ENCODE measurements at places on chromosomes 16 and 17. TPM values are rescaled to one million over a fixed set of nuclear protein-coding genes. Genes with fewer than 3 reads are reported as not detected.

DNA sequence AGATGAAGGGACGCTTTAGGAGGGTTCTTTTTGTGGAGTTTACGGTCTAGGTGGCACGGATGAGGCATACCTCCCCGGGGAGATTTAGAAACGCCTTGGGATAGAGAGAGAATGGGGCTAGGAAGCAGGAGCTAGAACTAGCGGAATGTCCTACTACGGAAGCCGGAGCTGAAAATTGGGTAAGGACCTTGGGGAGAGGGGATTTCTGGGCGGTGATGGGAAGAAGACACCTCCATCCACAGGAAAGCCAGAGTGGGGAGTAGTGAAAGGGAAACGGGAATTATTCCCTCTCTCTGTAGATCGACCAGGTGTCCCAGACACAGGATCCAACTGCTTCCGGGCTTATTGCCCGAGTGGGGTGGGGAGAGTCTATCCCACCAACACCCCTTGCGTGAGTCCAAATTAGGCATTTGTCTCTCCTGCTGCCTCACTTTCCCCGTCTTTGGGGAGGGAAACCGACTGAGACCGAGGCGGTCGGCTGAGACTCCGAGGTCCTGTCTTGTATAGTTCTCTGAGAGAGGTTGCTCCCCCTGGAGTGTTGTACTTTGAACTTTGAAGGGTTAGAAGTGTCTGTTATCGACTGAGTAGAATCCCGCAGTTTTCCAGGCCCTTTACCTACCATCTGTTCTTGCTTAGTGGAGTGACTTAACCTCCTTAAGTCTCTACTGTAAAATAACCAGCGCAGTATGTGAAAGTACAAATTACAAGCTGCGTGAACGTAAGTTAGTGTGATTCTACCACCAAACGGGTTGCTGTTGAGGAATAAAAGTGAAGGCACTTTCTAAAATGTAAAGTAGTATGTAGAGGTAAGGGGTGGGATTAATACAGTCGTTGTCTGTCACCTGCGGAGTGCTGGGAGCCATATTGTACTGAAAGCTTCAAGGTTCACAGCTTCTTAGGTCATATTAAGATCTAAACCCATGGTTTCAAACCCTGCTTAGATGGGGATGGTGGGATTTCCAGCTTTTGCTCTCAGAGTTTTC, 1.0 kb downstream of the RSPRY1 start:
- peak; percentile 30 for DNase-seq

GRCh38 chr17:77826132-77826873, 132.2 kb upstream of the TNRC6C start:
- DNase-seq = no peak

The SLC52A1 gene
- not detected for total RNA-seq

DNA sequence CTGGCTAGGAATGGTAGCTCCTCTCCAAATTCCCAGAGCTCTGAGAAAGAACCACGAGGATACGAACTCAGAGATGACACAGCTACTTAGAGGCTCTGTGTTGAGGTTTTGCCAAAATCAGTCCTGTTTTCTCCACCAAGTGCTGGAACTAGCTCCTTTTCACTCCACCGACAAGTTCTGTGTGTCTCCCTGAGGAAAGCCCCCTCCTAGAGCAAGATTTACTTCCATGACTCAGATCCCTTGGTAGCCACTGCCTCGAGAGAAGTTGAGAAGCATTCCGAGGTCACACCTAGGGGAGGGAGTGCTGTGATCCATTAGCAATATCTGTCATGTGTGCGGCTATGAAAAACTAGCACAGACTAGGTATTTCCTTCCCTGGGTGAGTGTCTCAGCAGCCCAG, 30.6 kb downstream of the IL21R start:
- peak; percentile 73 for DNase-seq

DNA sequence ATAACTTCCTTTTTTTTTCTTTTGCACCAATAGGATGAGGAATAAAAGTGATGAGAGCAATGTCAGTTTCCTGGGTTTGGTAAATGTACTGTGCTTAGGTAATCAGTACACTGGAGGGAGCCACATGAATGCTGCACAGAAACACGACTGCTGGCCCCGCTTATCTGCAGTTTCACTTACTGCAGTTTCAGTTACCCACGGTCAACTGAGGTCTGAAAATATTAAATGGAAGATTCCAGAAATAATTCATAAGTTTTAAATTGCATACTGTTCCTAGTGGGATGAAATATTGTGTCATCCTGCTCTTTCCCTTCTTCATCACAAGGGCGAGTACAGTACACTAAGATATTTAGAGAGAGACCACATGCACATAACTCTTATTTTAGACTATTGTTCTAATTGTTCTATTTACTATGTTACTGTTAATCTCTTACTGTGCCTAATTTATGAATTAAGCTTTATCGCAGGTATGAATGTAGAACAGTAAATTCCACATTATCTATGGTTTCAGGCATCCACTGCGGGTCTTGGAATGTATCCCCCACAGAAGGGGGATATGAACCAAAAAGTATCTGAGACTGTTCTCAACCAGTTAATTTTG, 6.4 kb upstream of the LGALS3BP start:
- peak; percentile 56 for DNase-seq

- DNase-seq = no peak
Observed at GRCh38 chr16:30439720-30440348, 5.8 kb downstream of the SEPHS2 start.

The TTC19 gene
- 17.7 TPM for total RNA-seq

The RND2 gene
- not detected for total RNA-seq

The NRN1L gene
- not detected for total RNA-seq

The SLC25A11 gene
- total RNA-seq = 71.5 TPM

DNA sequence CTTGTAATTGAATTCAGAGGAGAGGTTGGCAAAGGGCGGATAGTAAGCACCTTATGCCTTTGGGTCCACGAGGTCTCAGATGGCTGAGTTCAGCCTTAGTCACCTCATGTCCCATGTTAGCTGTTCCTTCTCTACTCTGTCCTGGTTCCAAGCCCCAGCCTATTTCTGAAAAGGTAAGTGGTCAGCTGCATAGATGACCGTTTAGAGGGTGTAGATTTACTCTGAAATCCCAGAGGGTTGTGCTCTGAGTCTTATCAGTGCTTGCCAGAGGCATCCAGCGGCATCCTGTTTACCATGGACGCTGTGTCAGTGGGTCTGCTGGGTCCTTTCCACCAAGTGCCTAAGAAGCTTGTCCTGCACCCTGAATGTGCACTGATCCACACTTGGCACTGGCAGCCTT, 1.9 kb downstream of the ZNF778 start:
- DNase-seq = no peak

DNA sequence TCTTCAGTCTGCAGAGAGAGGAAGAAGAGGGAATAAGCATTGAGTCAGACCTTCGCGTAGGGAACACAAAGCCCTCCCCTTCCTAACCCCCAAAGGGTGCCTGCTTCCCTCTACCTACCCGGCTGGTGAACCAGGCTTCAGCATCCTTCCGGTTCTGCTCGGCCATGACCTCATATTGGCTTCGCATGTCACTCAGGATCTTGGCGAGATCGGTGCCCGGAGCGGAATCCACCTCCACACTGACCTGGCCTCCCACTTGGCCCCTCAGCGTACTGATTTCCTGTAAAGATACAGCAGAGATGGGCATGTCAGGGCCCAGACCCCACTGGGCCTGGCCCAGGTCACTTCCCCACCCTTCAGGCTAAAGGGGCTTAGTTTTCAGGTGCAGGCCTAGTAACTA, 3.8 kb downstream of the KRT19 start:
- no peak for DNase-seq

The KRTAP4-3 gene
- total RNA-seq = not detected

GRCh38 chr17:77662833-77663232, 295.7 kb upstream of the TNRC6C start:
- DNase-seq = no peak

The CRHR1 gene
- not detected for total RNA-seq

The TP53TG3B gene
- 1.4 TPM for total RNA-seq

- no peak for DNase-seq
Observed at GRCh38 chr16:86562356-86562755, 4.3 kb upstream of the FOXC2 start.

The MT1E gene
- 604 TPM for total RNA-seq

The DPEP3 gene
- total RNA-seq = not detected

DNA sequence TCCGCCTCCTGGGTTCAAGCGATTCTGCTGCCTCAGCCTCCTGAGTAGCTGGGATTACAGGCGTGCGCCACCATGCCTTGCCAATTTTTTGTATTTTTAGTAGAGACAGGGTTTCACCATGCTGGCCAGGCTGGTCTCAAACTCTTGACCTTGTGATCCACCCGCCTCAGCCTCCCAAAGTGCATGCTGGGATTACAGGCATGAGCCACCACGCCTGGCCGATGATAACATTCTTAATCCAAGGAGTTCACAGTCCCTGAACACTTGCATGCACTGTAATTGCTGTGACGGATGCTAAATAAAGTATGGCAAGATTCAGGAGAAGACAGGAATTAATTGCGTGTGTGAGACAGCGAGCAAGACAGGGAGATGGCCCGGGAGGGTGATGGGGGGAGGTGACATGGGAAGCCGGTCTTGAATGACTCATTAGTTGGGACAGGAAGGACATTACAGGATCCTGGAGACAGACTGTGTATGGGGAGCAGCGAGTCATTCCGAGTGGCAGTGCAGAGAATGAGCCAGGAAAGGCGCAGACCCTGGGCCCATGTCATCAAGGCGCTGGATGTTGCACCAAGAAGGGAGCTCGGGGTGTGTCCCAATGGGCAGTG, 6.7 kb downstream of the ABCA3 start:
- DNase-seq = peak; percentile 69

- DNase-seq = no peak
Observed at GRCh38 chr17:8315764-8316217, 5.8 kb downstream of the ARHGEF15 start.

DNA sequence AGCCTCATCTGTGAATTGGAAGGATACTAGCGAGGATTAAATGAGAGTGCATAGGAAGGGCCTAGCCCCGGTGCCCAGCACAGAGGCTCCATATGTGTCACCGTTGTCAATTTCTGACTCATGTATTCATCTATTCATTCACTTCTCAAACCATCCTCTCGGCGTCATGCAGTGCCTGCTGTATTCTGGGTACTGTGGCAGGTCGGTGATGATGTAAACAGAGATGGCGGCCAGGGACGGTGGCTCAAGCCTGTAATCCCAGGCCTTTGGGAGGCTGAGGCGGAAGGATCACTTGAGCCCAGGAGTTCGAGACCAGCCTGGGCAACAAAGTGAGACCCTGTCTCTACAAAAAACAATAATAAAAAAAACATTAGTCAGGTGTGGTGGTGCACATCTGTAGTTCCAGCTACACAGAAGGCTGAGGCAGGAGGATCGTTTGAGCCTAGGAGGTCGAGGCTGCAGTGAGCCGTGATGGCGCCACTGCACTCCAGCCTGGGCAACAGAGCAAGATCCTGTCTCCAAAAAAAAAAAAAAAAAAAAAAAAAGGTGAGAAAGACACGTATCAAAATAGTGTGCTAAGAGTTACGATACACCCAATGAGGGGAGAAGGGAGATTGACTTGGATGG, 4.3 kb upstream of the PPP1R1B start:
- DNase-seq = peak; percentile 54

GRCh38 chr17:18262111-18262510, 1.6 kb downstream of the MIEF2 start:
- no peak for DNase-seq

GRCh38 chr16:66328282-66328681, 38.2 kb upstream of the CDH5 start:
- no peak for DNase-seq

The MYH8 gene
- total RNA-seq = not detected

- DNase-seq = peak; percentile 97
Observed at GRCh38 chr17:42422958-42423712, at the start of gene CAVIN1. Gene CAVIN1, minus strand, starts transcription at chr17:42423256. Its CDS starts 159 bp downstream, at chr17:42423097.

DNA sequence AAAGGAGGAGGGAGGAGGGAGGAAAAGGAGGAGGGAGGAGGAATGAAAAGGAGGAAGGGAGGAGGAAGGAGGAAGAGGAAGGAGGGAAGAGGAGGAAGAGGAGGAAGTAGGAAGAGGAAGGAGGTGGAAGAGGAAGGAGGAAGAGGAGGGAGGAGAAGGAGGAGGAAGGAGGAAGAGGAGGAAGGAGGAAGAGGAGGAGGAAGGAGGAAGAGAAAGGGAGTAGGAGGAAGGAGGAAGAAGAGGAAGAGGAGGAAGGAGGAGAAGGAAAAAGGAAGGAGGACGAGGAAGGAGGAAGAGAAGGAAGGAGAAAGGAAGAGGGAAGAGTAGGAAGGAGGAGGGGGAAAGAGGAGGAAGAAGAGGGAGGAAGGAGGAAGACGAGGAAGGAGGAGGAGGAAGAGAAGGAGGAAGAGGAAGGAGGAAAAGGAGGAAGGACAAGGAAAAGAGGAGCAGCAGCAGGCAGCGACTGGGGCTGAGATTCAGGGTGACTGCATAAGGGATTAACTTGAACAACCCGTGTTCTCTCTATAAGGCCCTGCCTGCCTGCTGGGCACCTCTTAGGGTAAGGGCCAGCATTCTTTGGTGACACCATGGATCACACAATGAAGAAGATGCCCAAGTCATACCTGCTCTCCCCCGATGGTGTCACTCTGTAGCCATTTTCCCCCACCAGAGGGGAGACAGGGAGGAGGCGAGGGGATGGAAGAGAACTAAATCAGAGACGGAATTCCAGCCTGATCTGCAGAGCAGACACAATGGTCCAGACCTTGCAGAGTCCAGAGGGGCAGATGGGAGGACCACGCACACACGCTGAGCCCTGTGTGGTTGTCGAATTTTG, 1.4 kb upstream of the IL34 start:
- DNase-seq = no peak

The TEKT5 gene
- not detected for total RNA-seq

The CDR2L gene
- 8.9 TPM for total RNA-seq

The XYLT1 gene
- total RNA-seq = 4.0 TPM

DNA sequence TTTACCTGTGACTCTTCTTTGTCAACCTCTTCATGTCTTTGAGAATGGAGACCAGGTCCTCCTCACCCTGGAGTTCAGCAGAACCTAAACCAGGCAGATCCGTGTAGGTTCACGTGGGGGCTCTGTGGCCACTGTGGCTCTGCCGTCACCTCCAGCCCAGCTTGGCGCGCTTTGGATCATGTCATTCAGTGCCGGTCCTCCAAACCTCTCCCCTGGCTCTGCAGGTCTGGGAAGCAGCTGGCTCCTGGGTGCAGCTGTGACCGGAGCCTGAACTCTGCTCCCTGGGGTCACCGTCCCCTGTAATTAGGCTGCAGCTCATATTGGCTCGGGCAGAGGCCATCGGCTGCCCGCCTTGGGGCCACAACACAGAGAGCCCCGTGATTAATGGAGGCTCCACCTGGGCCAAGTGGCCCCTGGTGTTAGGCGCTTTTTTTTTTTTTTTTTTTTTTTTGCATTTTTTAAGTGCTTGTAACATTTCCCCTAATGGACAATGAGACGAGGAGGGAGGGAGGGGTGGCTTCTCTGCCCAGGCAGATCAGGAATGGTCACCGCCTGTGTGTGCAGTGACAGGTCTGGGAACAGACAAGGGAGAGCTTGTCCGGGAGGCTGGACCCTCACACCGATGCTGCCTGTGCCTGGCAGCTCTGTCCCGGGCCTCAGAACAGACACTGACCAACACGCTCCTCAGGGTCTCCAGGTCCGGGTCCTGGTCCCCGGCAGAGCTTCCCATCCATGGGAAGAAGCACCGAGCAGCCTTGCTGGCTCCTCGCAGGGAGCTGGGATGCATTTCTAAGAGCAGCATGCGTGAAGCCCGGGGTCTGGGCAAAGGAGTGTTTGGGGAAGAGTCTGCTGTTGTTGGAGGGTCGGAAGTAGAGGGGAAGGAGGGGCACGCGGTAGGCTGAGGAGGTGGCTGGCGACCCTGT, 247.9 kb downstream of the SEC14L1 start:
- no peak for DNase-seq

The SAMD14 gene
- total RNA-seq = 0.24 TPM
